Upper lobe of left lung (tissue), 6 donors: ENCODE measurements at places on chromosomes 6 and 20. TPM values are rescaled to one million over a fixed set of nuclear protein-coding genes. Genes with fewer than 3 reads are reported as not detected.

DNA sequence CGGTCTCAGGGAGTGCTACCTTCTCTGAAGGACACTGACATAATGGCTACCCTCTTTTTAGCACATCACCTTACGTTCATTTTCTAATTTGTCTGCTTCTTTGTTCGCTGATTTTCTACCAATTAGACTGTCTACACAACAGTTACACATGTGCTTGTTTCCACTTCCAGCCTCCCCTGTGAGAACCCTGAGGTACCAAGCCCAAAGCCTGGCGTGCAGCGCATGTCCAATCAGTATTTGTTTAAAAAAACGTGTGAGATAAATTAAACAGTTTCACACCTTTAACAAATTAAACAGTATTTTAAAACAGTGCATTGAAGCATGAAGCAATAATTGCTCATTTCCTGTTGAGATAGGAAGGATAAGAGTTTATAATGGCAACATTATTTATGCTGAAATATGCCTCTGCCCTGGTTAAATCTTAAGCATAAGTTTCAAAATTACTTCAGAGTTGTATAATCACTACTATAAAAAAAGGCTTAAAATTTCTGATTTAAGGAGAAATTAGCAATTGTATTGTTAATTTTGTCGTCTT is 88.9 kb downstream of the MAP3K5 start:
- no peaks in the 10 kb centered on the region for H3K4me1 ChIP-seq
- no peak overlapping the region for H3K4me3 ChIP-seq
- DNase-seq, result no peak
- no peaks in the 10 kb centered on the region for H3K27me3 ChIP-seq

- DNase-seq, result no peak
- H3K36me3 ChIP-seq, result peaks cover 21% of the 10 kb centered on the region
- no peaks in the 10 kb centered on the region for H3K27me3 ChIP-seq
- no peaks in the 10 kb centered on the region for H3K4me1 ChIP-seq
Observed at GRCh38 chr20:50886184-50886790, 45.0 kb downstream of the ADNP start.

Gene OTOR
- total RNA-seq, result not detected

GRCh38 chr20:12893019-12893418 is 115.8 kb upstream of the SPTLC3 start:
- no peaks in the 10 kb centered on the region for H3K36me3 ChIP-seq
- H3K27ac ChIP-seq, result no peak overlapping the region
- DNase-seq, result no peak
- H3K4me3 ChIP-seq, result no peak overlapping the region
- H3K4me1 ChIP-seq, result no peaks in the 10 kb centered on the region
